ENCODE measurements at places on chromosomes 4 and X.

DNA sequence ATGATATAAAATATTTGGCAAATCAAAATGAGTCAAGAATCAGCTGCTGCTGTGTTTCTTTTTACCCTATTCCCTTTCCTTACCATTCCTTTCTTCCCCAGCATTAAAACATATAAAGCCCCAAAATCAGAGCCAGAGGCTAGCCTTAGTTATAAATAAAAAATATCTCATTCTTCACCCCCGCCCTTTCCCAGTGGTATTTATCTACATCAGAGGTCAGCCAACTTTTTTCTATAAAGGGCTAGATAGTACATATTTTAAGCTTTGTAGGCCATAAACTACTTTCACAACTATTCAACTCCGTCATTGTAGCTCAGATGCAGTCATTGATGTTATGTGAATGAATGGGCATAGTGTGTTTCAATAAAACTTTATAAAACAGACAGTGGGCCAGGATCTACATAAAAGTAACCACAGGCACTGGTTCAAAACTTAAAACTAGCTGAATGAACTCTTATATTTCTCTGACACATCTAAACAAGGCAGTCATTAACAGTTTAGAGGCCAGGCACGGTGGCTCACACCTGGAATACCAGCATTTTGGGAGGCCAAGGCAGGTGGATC is 30.5 kb upstream of the TCEANC start:
- DNase-seq, result no peak

DNA sequence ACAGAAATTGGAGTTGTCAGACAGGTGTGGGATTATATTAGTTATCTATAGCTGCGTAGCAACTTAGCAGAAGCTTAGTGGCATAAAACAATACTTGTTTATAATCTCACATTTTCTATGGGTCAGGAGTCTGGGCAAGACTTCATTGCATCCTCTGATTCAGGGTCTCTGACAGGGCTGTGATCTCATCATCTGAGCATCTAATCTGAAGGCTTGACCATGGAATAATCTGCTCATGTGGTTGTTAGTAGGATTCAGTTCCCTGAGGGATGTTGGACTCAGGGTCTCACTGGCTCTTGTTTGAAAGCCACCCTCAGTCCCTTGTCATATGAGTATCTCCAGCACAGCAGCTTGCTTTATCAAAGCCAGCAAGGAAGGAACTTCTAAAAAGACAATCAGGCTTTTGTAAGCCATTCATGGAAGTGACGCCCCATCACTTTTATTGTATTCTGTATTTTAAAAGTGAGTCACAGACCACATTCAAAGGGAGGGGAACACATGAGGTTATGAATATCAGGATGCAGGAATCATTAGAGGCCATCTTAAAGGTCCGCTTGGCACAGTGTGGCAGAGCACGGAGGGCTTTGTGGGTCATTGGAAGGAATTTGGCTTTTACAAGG is 37.2 kb upstream of the FAM9B start:
- no peak for DNase-seq

DNA sequence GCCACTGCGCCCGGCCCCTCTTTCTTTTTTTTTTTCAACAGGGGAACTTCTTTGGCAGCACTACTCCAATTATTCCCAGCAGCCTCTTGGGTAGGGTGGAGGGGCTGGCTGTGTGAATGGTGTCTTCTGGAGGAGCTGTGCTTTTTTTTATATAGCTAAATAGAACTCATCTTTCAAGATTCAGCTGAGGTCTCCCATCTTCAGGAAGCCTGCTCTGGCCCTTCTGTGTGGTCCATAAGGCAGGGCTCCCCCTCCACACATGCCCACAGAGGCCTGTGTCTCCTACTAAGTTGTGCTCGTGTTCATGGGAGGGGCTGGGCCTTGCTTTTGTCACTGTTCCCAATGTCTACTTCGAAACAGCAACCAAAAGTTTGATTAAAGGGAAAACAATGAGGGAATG is 116.8 kb downstream of the AFAP1 start:
- no peak for DNase-seq

DNA sequence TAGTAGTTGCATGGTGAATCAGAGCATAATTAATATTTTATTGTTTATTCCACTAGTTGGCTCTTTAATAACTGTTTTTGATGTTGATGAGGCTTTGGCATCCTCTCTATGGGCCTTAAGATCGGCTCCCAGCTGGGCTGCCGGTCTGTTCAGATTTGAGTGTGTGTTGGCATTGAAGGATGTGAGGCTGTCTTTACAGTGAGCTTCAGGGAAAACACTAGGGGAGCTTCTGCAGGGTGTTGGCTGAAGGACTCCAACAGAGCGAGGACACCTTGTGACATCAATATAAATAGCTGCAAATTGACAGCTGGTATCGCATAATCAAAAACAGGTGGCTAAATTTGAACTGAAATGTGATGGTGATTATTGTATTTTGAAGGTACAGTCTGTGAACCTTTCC is 322.0 kb downstream of the FSTL5 start:
- DNase-seq, result peak; percentile 61

- DNase-seq, result no peak
Measured at GRCh38 chrX:19086102-19086772, 36.0 kb downstream of the ADGRG2 start.

- no peak for DNase-seq
Measured at GRCh38 chr4:107187091-107187490, 151.0 kb upstream of the DKK2 start.

DNA sequence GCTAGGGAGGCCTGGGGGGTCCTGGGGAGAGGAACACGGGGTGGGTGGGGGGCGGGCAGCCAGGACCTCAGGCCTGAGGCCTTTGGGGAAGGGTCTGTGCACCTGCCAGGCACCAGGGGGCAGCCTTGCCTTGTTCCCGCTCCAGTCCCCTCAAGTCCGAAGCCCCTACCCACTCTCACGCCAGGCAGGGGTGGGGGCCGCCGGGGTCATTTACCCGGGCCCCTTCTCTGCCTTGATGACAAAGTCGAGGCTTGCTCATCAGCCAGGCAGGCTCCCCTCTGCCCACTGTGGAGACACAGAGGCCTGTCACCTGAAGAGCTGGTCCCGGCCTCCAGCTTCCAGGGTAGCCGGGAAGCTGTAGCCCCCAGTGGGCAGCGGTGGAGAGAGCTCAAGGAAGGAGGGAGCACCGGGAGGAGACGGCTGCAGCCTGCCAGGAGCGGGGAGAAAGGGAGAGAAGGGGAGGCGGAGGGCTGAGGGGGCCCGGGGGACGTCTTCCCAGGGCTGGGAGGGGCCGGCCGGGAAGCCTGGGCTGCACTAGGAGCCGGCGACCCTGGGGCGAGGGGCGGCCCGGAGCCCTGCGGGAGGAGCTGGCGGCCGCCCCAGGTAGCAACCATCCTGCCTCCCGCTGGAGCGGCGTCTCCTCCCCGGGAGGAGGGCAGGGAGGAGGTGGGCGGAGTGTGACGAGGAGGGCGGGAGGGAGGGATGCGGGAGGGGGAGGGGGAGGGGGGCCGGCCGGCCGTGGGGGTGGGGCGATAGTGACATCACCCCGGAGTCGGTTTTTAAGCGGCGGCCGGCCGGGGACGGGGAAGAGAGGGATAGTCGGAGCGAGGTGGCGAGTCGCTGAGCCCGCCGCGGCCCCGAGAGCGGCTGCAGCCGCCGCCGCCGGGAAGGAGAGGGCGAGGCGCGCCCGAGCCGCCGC is at the start of gene SLC6A8:
TSS of gene SLC6A8 (plus strand) at position 806 of the 919 bp plus-strand sequence. CDS start 649 bp downstream, outside the sequence.
- peak; percentile 4 for DNase-seq

DNA sequence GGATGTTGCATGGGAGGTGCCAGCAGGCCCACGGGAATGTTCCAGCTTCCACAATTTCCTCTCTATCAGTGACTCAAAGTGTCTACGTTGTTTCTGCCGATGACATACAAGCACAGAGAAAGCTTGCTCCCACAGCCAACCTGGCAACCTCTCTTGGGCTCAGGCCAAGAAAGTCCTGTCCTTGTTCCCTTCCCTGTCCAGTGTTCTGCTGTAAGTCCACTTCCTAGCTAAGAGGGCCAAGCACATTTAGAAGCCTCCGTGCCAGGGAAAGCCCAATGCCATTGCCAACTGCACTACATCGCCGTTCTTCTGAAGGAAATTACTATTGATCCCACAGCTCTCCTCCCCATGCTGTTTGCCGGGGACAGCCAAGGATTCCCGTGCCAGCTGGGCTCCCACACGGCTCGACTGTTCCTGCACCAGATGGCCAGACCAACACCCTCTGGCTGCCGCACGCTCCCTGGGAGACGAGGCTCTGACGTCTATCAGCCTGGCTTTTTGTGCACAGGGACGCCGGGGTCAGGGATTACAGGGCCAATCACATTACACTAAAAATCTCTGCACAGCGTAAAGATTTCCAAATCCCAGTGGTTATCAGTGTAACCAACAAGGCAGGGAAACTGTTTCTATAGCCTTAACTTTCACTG is 284.0 kb downstream of the BCOR start:
- DNase-seq, result peak; percentile 67

GRCh38 chr4:157357887-157358286 is 137.4 kb downstream of the GRIA2 start:
- no peak for DNase-seq

DNA sequence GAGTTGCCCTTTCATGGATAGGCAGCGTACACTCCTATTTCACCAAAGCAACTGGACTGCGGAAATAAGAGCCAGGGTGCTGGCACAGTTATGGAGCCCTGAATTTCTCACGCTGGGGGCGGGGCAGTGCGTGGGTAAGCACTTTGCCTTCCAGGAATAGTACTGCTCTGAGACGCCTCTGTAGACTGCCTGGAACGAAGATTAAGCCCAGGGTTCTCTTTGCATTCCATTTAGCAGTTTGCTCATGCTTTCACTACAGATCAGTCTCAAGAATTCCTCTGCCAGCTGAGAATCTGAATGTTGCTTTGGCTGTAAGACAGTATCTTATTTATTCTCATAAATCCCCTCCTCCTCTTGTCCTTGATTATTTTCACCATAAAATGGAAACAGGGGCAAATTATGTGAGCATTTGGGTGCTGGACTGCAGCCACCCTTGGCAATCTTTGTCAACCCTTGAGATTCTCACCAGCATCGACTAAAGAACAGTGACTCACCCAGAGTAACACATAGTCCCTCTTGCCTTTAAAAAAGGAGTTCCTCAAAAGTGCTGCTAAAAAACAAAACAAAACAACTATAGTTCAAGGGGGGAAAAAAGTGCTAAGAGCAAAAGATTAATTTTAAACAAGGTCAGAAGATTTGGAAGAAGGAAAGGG is 88.9 kb upstream of the CITED1 start:
- DNase-seq, result no peak

GRCh38 chrX:13464599-13465275 is 104.7 kb upstream of the EGFL6 start:
- no peak for DNase-seq

- DNase-seq, result no peak
Measured at GRCh38 chr4:169314906-169315305, 44.1 kb upstream of the SH3RF1 start.
